Activated naive CD4-positive, alpha-beta T cell (primary cell): ENCODE measurements at places on chromosomes 7 and 10.

- no peak for DNase-seq
These were observed 67.4 kb upstream of the GNA12 start for GRCh38 chr7:2911466-2911865.

- no peak for DNase-seq
These were observed 24.6 kb downstream of the H2AZ2 start for GRCh38 chr7:44823255-44823781.

GRCh38 chr10:26544932-26545331, 106.8 kb downstream of the APBB1IP start:
- no peak for DNase-seq

- DNase-seq, result no peak
These were observed 156.7 kb downstream of the CDH23 start for GRCh38 chr10:71553432-71553831.

DNA sequence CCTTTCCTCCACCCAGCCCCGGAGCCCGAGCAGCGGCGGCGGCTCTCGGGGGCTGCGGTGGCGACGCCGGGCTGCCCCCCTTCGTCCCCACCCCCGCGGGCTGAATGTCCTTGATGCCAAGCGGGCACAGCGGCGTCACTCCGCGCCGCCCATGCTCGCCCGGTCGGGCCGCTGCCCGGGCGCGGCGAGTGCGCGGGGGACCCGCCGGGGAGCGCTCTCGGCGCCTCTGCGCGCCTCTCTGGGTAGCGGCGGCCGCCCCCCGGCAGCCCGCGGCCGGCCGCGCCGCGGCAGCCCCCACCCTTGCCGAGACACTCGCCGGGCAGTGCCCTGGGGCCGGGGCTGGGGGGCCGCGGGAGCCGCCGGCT, 433 bp upstream of the PLXNA4 start:
- no peak for DNase-seq

GRCh38 chr7:151010307-151011096, 13.8 kb downstream of the ATG9B start:
- no peak for DNase-seq

DNA sequence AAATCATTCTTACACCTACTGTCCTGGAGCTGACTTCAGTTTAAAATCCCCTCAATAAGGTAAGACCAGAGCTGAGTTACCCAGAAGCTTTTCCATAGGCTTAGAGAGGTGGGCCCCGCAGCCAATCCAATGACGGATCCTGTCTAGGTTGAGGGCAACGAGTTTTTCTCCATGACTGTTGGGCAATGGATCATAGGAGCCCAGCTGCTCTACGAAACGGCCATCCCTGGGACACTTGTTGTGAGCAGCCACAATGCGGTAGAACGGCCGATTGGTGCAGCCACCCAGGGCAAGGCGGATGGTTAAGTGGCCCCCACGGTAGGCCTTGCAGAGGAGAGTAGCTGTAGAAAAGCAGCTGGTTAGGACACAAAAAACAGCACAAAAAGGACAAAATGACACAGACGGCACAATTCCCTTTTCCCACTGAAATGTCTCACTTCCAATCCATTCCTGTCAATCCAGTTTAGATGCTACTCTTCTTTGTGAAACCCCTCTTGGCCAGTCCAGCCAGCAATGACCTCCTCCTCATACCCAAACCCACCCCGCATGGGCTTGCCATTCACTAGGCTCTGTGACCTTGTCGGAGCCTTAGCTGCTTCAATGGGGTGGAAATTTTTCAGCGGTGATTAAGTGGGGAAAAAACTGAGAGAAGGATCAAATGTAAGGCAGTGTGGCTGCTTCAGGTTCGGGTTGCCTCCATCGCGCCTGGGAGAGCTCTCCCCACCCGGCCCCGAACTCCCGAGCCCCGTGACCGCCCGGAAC, 580 bp downstream of the MRPS16 start:
- no peak for DNase-seq

GRCh38 chr7:67341153-67341768, 344.6 kb downstream of the TYW1 start:
- DNase-seq, result no peak

DNA sequence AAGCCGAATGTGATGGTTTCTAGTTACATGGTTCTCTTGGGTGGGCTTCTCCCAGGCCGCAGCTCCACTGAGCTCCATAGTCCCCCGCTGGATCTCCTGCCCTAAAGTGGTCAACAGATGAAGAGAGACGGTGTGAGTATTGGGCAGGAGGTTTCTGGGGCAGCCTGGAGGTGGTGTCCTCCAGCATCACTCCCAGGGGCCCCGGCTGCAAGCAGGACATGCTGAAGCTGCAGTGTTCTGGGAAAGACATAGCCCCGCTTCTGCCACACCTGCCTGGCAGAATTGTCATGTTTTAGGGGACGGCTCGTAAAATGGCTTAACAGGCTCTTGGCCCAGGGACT, 40.4 kb downstream of the CALML3 start:
- no peak for DNase-seq

DNA sequence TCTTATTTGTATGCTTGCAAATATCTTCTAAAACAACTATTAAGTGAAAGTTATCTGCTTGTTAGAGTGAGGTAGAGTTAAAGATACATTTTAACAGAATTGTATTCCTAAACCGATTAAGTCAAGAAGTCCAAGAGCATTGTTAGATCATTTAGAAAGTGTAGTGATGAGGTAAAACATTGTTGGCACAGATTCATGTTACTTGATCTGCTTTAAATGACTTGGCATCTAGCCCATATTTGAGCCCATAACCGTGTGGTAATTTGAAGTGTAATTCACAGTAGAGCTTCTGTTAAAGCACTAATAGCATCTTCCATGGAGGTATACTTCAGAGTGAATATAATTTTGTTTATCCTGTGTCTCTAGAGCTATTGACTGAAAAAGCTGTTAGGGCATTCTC, 62.1 kb downstream of the PTEN start:
- DNase-seq, result no peak

DNA sequence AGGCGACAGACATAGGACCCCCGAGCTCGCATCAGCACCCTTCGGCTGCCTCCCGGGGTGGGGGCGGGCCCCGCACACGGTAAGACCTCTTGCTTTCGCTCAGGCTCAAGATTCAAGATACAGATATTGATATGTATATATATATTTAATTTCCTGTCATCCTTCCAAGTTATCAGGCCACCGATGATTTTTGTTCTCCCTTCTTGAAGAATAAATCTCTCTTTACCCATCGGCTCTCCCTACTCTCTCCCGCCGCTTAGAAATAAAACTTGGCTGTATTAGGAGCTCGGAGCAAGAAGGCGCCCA, 603 bp downstream of the ADRA2A start:
- no peak for DNase-seq

- no peak for DNase-seq
These were observed 12.6 kb upstream of the CPVL start for GRCh38 chr7:29158795-29159423.

GRCh38 chr10:5623081-5623748, 43.2 kb downstream of the ASB13 start:
- DNase-seq, result peak; percentile 63

- no peak for DNase-seq
These were observed 9.7 kb downstream of the FHIP2A start for GRCh38 chr10:114831186-114831867.

DNA sequence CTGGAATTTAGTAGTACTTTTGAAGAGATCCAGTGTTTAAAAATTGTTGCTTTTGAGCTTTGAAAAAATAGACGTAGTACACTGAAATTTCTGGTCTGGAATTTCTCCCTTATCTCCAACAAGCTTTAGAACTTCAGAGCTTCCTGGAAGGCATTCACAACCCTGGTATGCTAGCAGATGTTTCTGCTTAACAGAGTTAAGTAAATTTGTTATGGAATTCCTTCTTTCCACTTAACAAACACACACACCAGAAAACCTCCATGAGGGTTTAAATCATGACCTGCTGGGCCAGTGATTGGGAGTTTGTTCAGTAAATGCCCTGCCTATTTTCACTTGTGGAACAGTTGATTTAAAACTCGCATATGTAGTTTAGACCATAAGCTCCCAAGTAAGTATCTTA, 13.7 kb downstream of the ASB15 start:
- DNase-seq, result no peak

DNA sequence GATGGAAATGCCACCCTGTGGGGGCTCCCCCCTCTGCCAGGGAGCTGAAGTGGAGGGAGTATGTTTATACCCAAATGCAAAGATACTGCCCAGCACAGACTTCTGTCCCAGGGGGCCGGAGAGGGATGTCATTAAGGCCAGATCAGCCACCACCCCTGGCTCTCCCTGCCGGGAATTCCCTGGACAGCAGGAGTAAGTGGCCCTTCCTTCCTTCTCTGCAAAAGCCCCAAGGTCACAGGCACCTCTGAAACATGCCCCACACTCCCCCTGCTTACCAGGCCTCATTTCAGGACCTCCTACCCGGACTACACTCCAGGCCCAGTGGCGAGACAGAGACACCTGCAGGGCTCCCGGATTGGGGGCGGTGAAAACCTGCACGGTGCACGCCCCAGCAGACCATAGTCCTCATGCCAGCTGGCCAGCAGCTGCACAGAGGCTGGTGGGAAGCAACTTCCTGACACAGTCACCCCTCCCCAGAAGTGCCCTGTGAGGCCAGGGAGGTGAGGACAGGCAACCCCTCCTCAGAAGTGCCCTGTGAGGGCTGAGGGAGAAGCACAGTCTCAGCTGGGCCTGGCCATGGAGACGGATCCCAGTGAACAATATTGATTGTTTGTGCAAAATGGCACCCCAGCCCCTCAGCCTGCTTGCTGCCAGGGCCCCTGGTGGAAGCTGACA, 33.0 kb upstream of the RET start:
- no peak for DNase-seq

DNA sequence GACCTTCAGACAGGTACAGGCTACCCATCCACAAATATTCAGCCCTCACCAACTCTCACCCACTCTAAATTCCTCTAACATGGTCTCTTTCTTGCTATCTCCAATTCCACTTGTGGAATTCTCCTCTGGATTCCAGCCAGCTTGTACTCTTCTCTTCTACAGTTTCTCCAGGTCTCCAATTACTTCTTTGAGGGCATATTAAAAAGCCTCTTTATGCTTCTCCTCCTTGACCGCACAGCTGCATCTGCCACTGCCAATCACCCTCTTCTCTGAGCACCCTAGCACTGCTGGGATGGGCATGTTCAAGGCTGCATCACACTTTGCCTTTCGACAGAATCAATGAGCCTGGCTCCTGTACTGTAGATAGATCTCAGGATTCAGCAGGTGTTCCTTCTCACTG, 101.5 kb upstream of the ANKRD1 start:
- DNase-seq, result no peak

- DNase-seq, result no peak
These were observed 85.7 kb upstream of the GLCCI1 start for GRCh38 chr7:7882888-7883287.

- DNase-seq, result no peak
These were observed 38.6 kb downstream of the ZCCHC24 start for GRCh38 chr10:79406683-79407422.

- DNase-seq, result no peak
These were observed 136.0 kb downstream of the MGMT start for GRCh38 chr10:129602938-129603535.

DNA sequence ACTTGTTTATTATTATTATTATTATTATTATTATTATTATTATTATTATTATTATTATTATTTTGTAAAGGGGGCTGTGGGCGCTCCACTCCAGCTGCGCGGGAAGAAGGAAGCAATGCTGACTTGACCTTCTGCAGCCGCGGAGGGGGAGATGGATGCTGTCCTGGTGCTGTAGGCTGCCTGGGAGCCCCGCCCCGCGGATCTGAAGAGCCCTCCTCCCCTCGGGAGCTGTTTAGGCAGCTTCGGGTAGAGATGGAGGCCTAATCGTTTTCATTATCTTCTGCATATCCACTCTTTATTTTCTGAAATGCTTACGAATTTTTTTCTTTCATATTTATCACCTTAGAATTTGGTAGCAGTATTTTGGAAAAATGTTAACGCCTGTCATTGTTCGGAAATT, 101.2 kb upstream of the KLF6 start:
- DNase-seq, result no peak

- DNase-seq, result no peak
These were observed 431.8 kb upstream of the MGMT start for GRCh38 chr10:129035052-129035827.

GRCh38 chr10:133349160-133349568, 2.0 kb downstream of the PRAP1 start:
- no peak for DNase-seq

DNA sequence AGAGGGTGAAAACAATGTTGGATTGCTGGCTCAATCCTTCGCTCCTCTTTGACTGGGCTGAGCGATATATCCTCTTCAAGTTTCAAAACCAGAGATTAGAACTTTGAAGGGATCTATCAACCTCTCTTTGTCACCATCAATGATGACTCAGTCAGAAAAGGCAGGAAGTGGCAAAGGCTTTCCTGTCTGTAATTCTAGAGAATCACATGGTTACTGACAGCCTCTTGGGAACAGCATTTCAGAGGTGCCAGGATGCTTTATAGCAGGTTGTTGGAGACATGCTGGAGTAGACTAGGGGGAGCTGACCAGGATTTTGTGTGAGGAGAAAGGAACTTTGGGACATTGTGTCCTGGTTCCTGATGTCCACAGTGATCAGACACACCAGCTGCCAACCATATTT, 81.3 kb downstream of the PRKCQ start:
- no peak for DNase-seq

DNA sequence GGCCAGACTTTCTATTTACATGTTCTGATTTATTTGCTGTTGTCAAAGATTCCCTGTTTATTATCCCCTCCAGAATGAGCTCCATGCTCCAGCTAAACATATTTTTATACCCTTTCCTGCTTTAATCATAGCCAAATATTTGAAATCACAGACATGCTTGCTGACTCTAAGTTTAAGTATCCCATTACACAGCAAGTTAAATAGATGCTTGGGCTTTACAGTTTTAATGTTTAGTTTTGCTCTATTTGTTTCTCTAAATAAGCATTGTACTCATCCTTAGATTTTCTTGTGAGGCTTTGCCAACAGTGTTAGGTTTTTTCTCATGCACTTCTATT, 196.8 kb downstream of the TAX1BP1 start:
- DNase-seq, result no peak

DNA sequence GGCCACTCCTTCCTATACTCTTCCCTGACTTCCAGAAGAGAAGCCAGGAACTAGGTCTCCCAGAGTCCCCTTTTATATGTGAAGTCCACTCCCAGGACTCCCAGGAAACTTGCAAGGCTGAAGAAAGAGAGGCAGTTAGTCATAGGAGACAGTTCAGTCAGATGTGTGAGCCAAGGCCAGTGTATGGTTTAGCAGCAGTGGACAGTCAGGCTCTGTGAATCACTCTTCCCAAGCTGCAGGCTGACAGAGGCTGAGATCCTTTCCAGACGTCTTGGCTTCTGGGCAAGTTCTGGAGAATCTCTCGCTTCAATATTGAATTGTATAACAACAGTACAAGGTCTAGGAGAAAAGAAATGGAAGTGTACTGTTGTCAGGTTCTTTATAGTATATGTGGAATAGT, 26.9 kb downstream of the BLVRA start:
- no peak for DNase-seq

DNA sequence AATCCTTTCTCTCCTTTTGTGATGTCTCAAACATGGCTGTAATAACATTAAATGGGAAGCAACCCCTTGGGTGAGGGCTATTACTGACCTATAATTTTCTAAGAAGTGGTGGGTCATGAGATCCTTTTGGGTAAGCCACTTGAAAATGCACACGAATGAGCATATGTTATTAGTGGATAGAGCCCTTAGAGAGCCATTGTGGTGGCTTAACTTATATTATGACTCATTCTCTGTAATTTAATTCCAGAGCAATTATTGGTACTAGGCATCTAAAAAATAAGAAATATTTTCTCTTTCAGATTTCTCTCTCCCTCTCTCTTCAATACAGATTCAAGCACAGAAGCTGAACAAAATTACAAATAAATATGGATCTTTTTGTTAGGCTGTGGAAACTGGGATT, 1177.4 kb upstream of the PHF14 start:
- DNase-seq, result no peak
